ENCODE measurements at places on chromosomes 7 and 10.

DNA sequence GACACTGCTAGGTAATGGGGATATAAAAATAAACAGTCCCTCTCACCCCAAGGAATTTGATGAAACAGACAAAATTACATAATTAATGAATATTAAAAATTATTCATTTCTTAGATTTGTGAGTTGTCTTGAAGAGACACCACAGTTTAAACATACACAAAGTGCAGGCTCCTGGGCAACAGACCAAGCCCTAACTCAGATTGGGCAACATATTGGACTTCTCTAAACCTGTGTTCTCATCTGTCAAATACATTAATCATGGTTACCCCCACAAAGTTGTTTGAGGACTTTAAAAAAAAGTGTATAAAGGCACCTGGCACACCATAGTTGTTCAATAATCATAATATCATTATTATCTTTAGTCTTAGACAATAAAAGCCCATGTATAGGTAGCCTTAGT is 62.5 kb upstream of the CAPZA2 start:
- DNase-seq, result no peak

DNA sequence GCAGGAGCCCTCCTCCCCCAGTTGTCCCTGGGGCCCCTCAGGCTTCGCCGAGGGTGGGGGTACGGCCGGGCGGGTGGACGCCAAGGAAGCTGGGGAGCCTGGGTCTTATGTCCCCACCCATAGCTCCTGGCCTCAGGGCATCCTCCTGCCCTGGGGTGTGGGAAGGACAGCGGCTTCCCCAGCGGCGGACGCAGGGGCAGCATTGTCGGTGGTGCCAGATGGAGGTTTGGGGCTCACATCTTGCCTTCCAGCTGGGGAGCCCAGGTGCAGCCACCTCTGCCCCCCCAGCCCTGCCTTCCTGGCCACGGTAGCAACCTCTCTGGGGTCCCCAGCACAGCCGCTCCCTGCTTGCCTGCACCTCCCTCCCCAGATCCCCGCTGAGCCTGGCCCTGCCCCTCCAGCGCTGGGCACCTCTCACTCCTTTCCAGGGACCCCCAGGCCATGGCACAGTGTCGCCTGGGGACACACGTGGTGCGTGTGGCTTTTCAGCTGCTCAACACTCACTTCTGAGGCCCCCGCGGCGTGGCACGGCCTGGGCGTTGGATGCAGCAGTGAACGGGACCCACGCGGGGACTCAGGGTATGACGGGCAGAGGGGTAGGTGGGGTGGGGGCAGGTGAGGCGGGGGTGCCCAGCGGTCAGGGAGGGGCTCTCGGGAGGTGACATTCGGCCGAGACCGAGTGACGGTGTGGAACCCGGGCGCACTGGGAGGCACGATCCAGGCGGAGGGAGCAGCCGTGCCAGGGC is 53.1 kb downstream of the UNCX start:
- no peak for DNase-seq

GRCh38 chr7:151917791-151918509 is 38.3 kb upstream of the GALNTL5 start:
- no peak for DNase-seq

GRCh38 chr10:9449530-9449929 is 1395.0 kb downstream of the GATA3 start:
- no peak for DNase-seq

GRCh38 chr10:25867321-25867720 is 66.7 kb upstream of the MYO3A start:
- no peak for DNase-seq

DNA sequence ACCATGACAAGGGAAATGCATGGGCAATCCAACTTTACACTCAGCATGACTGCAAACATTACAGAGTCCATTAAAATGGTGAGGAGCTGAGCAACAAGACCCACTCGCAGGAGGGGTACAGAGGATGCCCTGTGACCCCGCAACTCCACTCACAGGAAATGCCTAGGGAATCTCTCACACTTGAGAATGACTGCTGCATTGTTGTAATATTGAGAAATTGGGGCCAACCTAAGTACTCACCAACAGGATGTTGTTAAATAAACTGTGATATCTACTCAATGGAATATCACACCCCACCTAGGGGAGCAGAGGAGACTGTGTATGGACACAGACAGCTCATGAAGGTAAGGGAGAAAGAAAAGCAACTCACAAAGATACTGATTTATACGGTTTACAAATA is 53.4 kb upstream of the CAMK2B start:
- no peak for DNase-seq

GRCh38 chr7:43647339-43647672 is 64.4 kb downstream of the STK17A start:
- DNase-seq, result no peak

DNA sequence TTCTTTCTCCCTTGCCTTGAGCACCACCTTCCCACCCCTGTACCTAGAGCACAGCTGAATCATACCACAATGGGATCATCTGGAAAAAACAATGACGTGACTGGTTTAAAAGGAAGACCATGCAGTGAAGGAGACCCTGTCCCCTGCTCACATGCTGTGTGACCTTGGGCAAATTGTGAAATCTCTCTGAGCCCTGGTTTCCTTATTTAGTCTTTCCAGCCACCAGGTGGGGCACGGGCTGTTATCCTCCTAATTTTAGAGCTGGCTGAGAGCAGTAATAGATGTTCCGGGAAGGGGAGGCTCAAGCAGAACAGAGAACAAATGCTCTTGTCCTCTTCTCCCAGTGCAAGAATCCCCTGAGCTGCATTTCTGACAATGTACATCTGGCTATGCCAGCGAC is 198.3 kb downstream of the RPS24 start:
- DNase-seq, result no peak

- no peak for DNase-seq
Measured at GRCh38 chr7:75813781-75814236, at the start of gene CCL24. Gene CCL24 (minus strand): TSS chr7:75813806. CDS start chr7:75813715, 91 bp downstream.

DNA sequence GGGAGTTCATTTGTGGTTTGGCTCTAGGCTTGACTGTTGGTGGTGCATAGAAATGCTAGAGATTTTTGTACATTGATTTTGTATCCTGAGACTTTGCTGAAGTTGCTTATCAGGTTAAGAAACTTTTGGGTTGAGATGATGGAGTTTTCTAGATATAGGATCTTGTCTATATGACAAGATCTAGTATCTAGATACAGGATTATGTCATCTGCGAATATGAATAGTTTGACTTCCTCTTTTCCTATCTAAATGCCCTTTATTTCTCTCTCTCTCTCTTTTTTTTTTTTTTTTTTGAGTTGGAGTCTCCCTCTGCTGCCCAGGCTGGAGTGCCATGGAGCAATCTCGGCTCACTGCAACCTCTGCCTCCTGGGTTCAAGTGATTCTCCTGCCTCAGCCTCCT is 62.9 kb downstream of the MGAM2 start:
- DNase-seq, result no peak

DNA sequence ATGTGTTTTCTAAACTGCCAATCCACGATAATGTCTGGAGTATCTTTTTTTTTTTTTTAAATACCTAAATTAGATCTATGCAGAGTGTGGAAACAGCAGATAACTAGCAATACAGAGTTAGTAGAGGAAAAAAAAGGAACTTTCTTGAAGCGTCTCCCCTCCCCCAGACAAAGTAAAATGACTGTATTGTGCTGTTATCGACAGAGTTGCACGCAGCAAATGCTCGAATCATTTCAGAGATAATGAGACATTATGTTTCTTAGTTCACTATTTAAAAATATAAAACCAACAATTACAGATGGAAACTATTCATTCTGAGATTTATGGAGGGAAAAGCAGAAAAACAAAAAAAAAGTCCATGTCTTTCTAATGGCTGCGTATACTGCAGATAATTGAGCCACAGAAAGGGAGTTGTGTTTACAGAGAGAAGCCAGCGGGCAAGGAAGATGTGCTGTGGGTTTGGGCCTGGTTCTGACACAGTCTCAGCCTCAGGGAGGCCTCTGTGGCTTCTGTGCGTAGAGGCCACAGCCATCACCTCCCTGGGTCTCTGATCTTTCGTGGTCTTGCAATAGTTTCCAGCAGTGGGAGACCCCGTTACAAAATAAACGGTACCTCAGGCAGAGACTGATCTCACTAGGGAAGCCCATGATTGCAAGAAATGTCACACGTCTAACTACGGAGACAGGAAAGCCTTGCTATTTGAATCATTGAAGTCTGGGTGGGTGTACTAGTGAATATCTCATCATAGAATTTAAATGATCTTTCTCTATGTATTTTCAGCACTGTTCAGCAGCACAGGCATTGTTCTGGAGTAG is 19.1 kb upstream of the KLF6 start:
- DNase-seq, result peak; percentile 65

DNA sequence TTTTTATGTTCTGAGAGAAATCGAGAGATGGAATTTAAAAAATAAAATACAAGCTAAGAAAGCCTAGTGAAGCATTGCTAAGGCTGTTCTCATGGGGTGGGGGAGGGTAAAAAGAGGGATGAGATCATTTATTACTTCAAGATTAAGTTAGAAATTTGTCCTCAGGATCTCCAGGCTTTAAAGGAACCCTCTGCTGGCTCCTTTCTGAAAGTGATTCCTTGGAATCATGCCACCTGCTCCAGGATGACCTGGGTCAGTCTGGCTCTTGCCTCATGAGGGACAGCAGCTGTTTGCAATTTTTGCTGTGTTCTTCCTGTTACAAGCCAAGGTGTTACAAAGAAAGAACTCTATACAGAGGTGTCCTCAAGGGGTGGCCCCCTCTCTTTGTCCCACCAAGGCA is 69.8 kb downstream of the CDK1 start:
- DNase-seq, result no peak
